Neural progenitor cell (in vitro differentiated cells): ENCODE measurements at places on chromosomes 5 and 9. TPM values are rescaled to one million over a fixed set of nuclear protein-coding genes. Genes with fewer than 3 reads are reported as not detected.
A peak's percentile ranks its signal among the peaks of the same experiment; 100 is the strongest.

GRCh38 chr5:36393656-36394428 lies 92.1 kb upstream of the RANBP3L start:
- DNase-seq, result no peak
- H3K4me3 ChIP-seq, result no peak overlapping the region
- peaks cover 11% of the 10 kb centered on the region for H3K4me1 ChIP-seq
- H3K27ac ChIP-seq, result no peak overlapping the region
- H3K27me3 ChIP-seq, result no peaks in the 10 kb centered on the region

DNA sequence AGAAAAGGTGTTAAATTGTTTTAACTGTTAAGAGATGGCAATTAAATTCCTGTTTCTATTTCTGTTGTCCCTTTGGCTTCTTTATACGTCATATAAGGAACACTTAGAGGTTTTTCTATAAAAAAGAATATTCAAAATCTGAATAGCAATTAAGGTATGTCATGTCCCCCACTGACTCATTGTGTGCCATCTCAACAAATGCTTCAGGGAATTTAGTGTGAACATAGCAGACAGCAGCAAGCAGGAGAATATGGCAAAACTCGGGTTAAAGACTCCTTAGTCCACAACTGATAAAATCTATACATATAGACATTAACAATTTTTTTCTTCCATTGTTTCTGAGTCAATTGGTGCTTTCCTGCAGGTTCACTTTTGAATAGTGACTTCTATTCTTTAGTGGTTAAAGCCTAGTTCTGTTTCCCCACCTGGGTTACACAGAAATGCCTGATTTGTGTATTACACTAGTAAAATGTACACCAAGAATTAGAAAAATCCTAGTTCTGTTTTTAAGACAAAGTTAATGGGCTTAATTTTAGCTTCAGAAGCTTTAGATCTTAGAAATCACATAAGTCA lies 17.9 kb upstream of the RPS23 start:
- H3K36me3 ChIP-seq, result no peaks in the 10 kb centered on the region
- no peaks in the 10 kb centered on the region for H3K27me3 ChIP-seq
- peaks cover 54% of the 10 kb centered on the region for H3K4me1 ChIP-seq
- H3K27ac ChIP-seq, result peak overlapping the region; percentile 39

- H3K36me3 ChIP-seq, result peaks cover 9% of the 10 kb centered on the region
- DNase-seq, result no peak
- no peak overlapping the region for H3K27ac ChIP-seq
- H3K4me1 ChIP-seq, result no peaks in the 10 kb centered on the region
- H3K27me3 ChIP-seq, result no peaks in the 10 kb centered on the region
Observed at GRCh38 chr5:179832039-179832745, 11.5 kb downstream of the SQSTM1 start.

DNA sequence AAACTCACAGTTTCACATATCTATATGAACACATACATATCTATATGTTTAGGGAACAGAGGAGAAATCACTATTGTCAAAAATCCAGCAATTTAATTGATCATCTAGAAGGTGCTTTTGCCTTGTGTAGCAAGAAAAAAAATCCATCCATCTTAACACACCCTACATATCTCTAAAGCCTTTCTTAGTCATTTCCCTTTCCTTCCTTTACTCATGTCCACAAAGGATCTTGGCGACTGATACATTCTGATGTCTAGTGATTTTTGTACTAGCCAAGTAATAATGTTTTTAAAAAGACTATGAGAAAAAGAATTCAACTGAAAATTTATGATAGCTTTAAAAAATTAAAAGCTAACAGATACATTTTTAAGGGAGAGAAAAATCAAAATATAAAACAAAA lies 22.5 kb downstream of the ZDHHC21 start:
- peaks cover 6% of the 10 kb centered on the region for H3K36me3 ChIP-seq
- H3K27me3 ChIP-seq, result no peaks in the 10 kb centered on the region
- H3K4me1 ChIP-seq, result no peaks in the 10 kb centered on the region
- H3K4me3 ChIP-seq, result no peak overlapping the region
- H3K27ac ChIP-seq, result no peak overlapping the region
- DNase-seq, result no peak

DNA sequence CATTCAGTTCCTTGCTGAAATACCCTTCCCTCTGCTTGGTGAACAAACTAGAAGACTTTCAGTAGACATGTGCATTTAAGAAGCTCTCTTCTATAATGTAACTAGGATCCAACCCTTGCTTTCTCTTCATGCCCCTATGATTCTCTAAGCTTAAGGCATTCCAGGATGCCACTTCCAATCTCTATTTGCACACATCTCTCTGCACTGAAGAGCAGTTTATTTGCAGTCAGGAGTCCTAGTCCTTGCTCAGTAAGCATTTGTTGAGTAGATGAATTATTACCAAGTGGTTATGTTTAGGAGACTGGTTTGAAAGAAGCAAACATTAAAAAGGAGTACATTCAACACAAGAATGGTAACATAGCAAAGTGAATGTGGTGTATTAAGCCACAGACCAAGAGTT lies 274.2 kb upstream of the KLF9 start:
- no peak overlapping the region for H3K4me3 ChIP-seq
- DNase-seq, result no peak
- H3K36me3 ChIP-seq, result no peaks in the 10 kb centered on the region
- H3K4me1 ChIP-seq, result peaks cover 13% of the 10 kb centered on the region
- no peaks in the 10 kb centered on the region for H3K27me3 ChIP-seq

DNA sequence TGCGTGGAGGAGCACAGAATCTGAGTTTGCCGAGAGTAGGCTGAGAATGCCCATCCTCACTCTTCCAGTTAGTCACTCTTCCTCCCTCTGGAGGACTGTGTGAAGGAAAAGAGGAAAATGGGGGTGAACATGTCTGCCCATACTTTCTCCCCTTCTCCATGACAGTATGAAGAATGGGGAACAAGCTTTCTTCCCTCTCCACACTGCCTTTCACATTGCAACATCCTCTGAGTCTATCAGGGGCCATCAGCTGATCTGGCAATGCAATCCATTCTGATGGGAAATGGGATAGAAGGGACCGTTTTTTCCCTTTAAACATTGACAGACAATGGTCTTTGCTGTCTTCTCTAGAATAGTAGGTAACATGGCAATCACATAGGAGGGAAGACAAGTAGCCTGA lies 56.8 kb downstream of the UGCG start:
- H3K27ac ChIP-seq, result no peak overlapping the region
- H3K27me3 ChIP-seq, result no peaks in the 10 kb centered on the region
- H3K4me3 ChIP-seq, result no peak overlapping the region
- H3K4me1 ChIP-seq, result no peaks in the 10 kb centered on the region
- no peaks in the 10 kb centered on the region for H3K36me3 ChIP-seq
- no peak for DNase-seq

DNA sequence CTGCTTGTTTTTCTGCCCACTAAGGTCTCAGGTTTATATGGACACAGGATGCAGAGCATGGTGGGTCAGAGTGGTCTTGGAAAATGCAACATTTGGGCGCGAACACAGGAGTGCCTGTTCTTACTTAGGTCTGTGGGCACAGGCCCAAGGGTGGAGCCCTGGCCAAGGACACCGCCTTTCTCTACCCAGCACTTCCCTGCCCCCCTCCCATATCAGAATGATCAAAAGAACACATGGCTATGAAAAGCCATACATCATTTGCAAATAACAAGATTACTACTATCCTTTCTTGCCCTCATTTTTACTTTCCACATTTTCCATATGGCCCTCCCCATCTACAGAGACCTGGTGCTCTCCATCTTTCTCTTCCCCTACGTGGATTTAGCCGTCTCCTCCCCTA lies 162.2 kb downstream of the ENC1 start:
- no peaks in the 10 kb centered on the region for H3K27me3 ChIP-seq
- no peaks in the 10 kb centered on the region for H3K36me3 ChIP-seq
- no peak for DNase-seq
- peaks cover 14% of the 10 kb centered on the region for H3K4me1 ChIP-seq

DNA sequence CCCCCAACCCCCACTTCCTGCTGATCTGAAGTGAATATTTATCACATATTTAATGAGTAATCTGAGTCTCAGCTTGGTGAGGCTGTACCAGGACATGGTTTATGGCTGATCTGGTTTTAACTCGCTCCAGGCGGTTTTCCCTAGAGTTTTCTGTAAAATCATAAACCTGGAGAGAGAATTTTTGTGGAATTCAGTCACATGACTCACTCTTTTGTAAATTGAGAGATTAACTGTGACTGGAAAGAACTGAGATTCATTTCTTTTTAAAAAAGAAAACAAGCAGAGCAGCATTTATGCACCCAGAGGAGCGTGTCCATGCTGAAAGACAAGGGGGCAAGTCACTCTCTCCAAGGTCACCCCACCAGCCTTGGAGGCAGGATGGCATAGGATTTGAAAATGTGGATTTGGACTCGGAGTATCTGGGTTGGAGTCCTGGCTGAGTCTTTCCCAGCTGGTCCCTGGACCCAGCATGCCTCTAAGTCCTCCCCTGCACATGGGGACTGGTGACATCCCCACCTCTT lies 81.8 kb downstream of the ZNF618 start:
- no peak overlapping the region for H3K4me3 ChIP-seq
- no peaks in the 10 kb centered on the region for H3K27me3 ChIP-seq
- no peak for DNase-seq
- no peaks in the 10 kb centered on the region for H3K4me1 ChIP-seq

DNA sequence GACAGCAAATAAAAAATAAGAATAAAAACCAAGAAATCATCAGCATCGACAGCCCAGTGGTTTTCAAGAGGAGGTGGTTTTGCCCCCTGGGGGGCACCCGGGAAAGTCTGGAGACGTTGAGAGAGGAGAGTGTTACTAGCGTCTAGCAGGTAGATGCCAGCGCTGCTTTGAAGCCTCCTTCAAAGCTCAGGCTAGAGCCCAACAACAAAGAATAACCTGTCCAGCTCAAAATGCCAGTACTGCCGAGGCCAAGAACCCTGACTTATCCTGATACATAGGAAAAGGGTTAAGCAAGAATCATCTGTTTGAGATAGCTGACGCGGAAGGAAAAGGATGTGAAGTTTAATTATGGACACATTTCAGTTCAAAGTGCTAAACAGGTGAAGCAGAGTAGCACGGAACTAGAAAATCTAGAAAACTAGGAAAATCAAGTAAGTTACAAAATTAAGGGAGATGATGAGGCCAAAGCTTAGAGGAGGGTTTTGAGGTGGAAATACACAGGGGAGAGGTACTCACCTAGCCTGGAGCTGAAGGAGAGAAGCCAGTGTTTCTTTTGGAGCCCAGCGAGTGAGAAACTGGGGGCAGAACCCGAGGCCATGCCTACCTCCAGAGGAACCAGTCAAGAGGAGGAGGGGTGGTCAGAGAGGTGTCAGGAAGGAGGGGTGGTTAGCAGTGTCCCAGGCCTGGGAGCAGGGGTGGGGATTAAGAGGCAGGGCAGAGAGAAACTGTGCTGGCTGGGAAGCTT lies 121.0 kb upstream of the RETREG1 start:
- peak overlapping the region; percentile 74 for H3K27ac ChIP-seq
- peaks cover 78% of the 10 kb centered on the region for H3K4me1 ChIP-seq
- H3K27me3 ChIP-seq, result no peaks in the 10 kb centered on the region
- no peaks in the 10 kb centered on the region for H3K36me3 ChIP-seq

The TLX3 gene
- total RNA-seq, result not detected in 2 replicates

The SYNPO gene
- total RNA-seq, result 0.41 and 1.3 TPM in 2 replicates

The GABRB2 gene
- 0.53 and 0.58 TPM in 2 replicates for total RNA-seq

The PLAC8L1 gene
- total RNA-seq, result 0.51 TPM in 1 of 2 replicates, not detected in the other
